HT1080 (cell line): ENCODE measurements at places on chromosomes 12 and 14. TPM values are rescaled to one million over a fixed set of nuclear protein-coding genes. Genes with fewer than 3 reads are reported as not detected.

OR4E2 gene
- not detected in 2 replicates for total RNA-seq

STAB2 gene
- total RNA-seq: not detected in 2 replicates

PKP2 gene
- 3.4 and 4.6 TPM in 2 replicates for total RNA-seq

LGR5 gene
- total RNA-seq: 0.10 TPM in 1 of 2 replicates, not detected in the other

RAB21 gene
- total RNA-seq: 33.2 and 37.8 TPM in 2 replicates

ARG2 gene
- total RNA-seq: 20.6 and 22.8 TPM in 2 replicates

OTX2 gene
- total RNA-seq: not detected in 2 replicates

SDS gene
- 0.11 TPM in 1 of 2 replicates, not detected in the other for total RNA-seq

SLC25A21 gene
- total RNA-seq: 0.13 and 0.37 TPM in 2 replicates

KRT82 gene
- not detected in 2 replicates for total RNA-seq

RXYLT1 gene
- total RNA-seq: 38.1 and 42.9 TPM in 2 replicates

FAM90A1 gene
- total RNA-seq: not detected in 2 replicates

BICDL1 gene
- not detected in 2 replicates for total RNA-seq

SAMD15 gene
- 0.84 and 2.6 TPM in 2 replicates for total RNA-seq

PRPH gene
- 0.13 and 0.21 TPM in 2 replicates for total RNA-seq

TMEM253 gene
- total RNA-seq: 0.50 TPM in 1 of 2 replicates, not detected in the other

DBX2 gene
- total RNA-seq: not detected in 2 replicates

C12orf50 gene
- total RNA-seq: not detected in 2 replicates

KRT3 gene
- 0.13 TPM in 1 of 2 replicates, not detected in the other for total RNA-seq

CACNB3 gene
- total RNA-seq: 13.3 and 15.1 TPM in 2 replicates

PTGR2 gene
- 1.6 and 4.3 TPM in 2 replicates for total RNA-seq

CCDC184 gene
- 0.19 and 0.40 TPM in 2 replicates for total RNA-seq

PAH gene
- not detected in 2 replicates for total RNA-seq

KCNMB4 gene
- total RNA-seq: 1.6 TPM in 2 replicates

SOAT2 gene
- not detected in 2 replicates for total RNA-seq

KLRK1 gene
- total RNA-seq: not detected in 2 replicates

ANKRD33 gene
- total RNA-seq: not detected in 2 replicates

SIRT4 gene
- total RNA-seq: 0.40 and 1.6 TPM in 2 replicates

CLEC4C gene
- total RNA-seq: not detected in 2 replicates

ASCL1 gene
- not detected in 2 replicates for total RNA-seq
